Cerebellar nuclear complex (tissue), 1 donor: ENCODE measurements at places on chromosomes 4 and X.

- no peak for DNase-seq
Observed at GRCh38 chr4:160836431-160836830, 1327.4 kb downstream of the FSTL5 start.

DNA sequence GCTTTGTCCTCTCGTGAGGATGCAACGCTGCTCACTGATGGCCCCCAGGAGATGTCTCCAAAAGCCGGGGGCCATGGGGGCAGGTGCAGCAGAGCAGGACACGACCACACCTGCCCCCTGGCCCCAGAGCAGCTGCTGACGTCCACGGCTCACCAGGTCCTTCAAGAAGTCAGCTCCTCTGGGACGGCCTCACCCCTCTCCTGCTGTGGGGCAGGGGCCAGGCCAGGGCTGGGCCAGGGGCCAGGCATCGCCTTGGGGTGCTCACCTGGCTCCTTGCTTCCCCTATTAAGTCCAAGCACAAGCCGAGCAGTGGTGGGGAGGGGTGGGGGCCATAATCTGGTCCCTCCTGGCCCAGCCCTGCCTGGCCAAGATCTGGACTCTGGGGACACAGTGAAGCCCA is 28.6 kb upstream of the MXD4 start:
- DNase-seq, result no peak

DNA sequence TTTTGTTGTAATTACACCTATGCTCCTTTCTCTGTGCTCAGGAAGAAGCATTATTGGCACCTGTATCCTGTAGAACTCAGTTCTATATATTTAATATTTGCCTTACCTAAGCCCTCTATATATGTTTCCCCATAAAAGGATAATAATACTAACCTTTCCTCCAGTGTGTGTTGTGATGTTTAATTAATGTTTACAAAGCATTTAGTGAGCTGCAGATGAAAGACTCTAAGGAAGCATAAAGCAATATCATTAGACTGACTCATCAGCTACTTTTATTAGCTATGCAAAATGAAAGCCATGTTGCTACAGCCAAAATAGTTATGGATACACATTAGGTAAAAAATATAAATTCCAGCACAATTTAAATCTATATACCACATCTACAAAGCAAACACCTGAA is 93.6 kb upstream of the PTPN13 start:
- DNase-seq, result no peak

GRCh38 chr4:54687887-54688841 is 30.4 kb downstream of the KIT start:
- DNase-seq, result no peak

DNA sequence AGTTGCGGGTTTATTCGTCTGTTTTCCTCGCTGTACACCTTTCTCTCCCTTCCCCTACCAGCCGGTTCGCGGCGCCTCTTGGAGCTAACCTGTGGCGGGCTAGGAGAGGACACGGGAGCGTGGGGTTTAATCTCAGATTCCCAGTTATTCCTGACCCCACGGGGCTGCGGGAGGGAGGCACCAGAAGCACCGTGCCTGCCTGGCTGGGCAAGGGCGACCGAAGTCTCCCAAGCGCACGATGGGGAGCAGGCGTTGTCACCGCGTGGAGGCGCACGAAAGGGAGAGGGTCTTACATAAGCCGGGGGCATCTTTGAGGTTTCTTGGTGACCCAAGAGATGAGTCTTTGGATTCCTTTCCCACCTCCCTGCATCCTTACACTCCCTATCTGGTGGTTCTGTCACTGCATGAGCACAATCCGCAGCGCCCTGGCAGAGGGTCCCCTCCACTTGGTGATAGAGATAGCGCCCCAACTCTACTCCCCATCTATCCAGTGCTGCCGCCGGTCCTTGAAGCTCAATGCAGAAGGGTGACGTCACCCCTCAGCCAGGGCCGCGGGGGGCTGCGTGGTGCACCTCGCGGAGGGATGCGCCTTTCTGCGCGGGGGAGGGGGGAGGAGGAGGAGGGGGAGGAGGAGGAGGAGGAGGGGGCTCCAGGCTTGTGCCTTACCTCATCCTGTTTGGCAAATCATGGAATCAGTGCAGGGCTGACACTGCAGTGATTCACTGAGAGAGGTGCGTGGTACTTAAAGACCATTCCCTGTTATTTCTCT is 793 bp downstream of the TSPAN7 start:
- peak; percentile 27 for DNase-seq

DNA sequence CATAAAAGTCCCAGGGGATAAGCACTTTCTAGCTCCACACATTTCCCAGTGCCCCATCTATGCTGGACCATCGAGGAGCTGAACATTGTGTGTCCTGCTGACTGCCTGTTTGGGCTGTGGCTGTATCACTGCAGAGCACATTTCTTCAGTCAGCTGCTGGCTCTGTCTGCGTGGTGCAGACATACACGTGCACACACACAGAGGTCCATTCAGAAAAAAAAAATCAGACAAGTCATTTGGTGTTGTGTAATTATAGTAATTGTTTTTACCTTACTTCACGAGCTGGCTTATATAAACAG is 1.1 kb upstream of the PDLIM3 start:
- DNase-seq, result no peak

DNA sequence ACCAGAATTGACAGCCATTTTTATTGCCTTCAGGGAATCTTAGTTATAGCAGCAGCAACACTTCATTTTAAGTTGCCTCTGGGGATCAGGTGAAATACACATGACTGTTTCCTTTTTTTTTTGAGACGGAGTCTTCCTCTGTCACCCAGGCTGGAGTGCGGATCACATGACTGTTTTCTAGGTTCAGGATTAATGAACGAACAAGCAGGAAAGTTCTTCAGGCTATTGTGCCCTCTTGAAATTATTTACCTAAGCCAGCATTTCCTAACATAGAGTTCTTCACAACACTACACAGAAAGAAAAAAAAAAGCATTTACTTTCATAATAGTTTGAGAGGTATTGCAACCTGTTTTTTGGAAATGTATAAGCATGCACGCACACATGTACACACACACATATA is 2032.8 kb downstream of the PCDH7 start:
- no peak for DNase-seq

- DNase-seq, result no peak
Observed at GRCh38 chr4:92514627-92515026, 210.9 kb downstream of the GRID2 start.
